Upper lobe of left lung (tissue), 6 donors: ENCODE measurements at places on chromosomes 3 and 15.

DNA sequence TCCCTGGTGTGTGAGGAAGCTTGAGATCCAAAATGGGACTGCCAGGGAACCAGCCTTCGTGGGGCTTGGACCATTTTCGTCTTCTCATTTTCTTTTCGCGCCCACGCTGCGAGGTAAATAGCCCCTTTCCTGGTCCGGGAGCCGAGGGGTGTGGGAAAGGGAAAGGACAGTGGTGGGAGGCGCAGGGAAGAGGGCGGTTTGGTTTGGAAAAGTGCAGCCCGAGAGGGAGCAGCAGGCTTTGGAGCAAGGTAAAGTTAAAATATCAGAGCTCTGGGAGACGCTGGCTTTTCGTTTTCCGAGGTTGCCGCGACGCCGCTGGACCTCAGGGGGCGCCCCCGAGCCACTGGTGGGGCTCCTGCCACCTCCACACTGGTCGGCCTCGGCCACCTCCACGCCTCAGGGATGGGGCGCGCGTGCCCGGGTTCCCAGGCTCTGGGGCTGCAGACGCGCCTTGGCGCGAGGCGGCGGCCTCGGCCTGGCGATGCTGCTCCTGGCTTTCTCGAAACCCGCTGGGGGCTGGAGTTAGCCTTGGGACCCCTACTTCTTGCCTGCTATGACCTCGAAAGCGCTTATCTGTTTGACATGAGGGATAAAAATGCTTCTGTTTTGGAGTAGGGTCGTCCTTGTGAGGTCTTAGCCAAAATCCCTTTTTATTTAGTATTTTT, 3.2 kb downstream of the PTPRG start:
- DNase-seq = peak; percentile 95

DNA sequence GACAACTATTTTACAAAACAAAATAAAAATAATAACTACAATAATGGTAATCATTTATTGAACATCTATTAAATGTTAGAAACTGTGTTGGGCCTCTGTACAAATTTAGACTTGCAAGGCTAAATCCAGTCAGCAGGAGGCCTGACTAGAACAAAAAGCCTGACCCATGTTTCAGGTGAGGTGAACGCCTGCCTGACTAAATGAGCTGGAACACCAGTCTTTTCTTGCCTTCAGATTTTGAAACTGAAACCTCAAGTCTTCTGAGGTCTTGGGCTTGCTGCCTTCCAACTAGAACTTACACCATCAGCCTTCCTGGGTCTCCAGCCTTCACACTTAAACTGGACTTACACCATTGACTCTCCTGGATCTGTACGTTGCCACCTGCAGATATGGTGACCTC, 706.9 kb downstream of the TBL1XR1 start:
- DNase-seq = no peak

- DNase-seq = peak; percentile 99
Measured at GRCh38 chr15:101251830-101252820, at the start of gene CHSY1. Gene CHSY1, minus strand, starts transcription at chr15:101252048. Its CDS starts 592 bp downstream, at chr15:101251456.

DNA sequence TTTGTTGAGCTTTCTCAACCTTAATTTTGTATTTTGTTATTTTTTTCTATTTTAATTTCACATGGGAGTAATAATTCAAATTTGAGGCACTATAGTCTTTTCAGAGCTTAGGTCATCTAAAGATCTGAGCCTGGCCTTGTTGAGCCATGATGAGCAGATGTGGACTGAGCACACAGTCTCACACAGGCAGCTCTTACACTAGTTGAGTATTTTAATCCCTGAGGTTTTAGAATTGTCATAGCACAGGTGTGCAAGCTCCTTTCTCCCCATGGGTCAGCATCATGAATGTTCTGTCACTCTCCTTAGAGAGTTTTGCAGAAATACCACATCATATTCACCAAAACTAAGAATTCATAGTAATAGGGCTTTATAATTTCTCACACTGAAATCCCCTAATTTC, 4.9 kb downstream of the ZBTB38 start:
- DNase-seq = no peak

- no peak for DNase-seq
Measured at GRCh38 chr3:50502584-50503423, 630 bp downstream of the CACNA2D2 start.

DNA sequence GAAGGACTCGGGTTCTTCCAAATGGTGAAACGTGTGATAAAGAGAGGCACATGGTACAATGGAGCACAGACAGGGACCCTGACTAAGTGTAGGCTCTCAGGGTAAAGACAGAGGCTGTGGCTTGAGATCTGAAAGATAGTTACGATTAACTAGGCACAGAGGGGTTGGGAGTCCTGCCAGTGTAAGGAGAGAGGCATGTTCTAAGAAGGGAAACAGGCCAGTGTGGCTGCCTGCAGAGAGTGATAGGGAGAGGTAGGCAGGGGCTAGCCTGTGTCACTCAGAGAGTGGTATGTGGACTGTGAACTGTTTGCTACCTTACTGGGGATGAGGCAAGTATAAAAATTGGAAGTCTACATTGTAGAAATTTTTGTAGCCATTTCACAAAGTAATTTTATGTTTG, 109.5 kb downstream of the PEX5L start:
- no peak for DNase-seq

- DNase-seq = no peak
Measured at GRCh38 chr3:109825971-109826810, 488.8 kb upstream of the DPPA4 start.

DNA sequence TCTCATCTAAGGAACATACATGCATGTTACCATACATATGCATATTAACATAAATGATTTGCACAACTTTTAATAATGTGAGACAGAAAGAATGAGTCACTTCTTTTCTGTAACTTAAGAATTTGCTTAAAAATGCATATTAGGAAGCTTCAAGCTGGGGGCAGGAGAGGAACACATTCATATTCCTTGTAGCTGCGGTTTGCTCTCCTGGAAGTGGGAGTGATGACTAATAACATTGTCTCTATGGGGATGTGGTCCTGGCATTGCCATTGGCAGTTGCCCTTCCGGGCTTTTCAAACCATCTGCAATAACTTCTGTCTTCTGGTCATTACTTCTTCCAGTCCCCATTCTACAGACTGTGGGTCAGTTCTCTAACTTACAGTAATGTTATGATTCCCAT, 15.6 kb downstream of the CHST2 start:
- no peak for DNase-seq

DNA sequence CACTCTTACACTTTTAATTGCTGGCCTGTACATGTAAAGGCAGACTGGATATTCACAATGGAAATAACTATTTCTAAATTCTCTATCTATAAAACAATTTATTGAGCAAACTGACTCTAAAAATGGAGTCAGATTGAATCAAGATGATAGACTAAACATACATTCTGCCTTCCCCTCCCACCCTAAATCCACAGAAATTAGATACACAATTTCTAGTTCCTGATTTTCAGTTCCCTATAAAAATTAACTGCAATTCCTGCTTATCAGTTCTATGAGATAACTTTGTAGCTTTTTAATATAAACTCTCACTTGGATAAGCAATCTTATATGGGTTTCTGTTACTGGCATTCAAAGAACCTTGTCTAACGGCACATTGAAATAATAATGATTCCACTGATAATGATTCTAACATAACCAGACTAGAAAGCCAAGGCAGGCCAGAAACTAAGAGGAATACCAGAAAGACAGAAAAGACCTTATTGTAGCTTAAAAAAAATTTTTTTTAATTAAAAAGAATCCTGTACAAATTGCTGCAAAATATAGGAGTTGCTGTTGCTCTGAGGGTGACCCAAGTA, 33.1 kb downstream of the TBC1D5 start:
- DNase-seq = no peak

DNA sequence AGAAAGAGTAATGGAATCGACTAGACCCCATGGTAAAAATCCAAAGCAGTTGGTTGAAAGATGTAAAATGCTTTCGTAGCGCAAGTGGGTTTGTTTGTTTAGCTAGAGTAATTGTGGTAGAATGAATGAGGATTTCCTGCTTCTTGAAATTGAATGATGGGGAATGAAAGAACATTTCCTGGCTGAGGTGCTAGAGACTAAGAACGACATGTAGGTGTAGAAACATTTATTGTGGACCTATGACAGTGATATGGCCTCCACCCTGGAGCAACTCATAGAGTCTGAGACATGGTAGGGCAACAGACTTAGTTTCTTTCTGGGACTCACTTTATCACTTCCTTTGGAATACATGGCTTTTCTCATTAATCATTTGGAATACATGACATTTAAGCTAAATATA, 467.6 kb upstream of the CFAP20DC start:
- DNase-seq = no peak

DNA sequence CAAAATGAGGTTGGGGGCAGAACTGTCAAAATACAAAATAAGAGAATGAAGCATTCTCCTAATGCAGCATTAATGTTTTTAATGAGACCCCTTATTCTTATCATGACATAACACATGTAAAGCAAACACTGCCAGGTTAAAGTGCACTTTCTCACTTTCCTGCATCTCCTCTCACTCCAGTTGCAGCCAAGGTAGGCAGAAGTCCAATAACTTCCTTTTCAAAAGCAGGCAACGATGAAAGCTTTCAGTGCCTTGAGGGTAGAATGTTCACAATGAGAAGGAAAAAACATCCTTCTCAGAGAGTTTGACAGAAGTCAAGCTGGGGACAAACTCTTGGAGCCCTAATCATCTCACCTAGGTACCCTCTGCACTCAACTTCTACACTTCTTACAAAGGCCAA, 59.5 kb downstream of the FAIM start:
- DNase-seq = no peak

DNA sequence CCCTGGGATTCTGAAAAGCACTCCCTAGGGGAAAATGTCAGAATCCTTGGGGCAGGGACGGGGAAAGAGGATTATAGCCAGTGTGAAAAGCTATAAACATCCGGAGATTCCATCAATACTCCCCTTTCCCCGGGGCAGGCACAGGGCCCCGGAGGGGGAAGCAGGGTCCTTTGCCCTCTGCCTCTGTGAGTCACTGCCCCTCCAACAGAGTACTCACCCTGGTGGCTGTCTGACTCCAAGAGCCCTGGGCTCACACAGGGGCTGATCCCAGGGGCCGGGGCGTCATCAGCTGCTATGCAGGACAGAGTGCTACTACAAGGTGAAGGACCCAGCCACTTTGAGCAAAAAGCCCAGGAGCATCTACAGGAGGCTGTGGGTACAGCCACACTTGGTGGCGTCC, 133.0 kb upstream of the PRR20G start:
- no peak for DNase-seq

- DNase-seq = no peak
Measured at GRCh38 chr3:119809249-119810017, 27.5 kb downstream of the NR1I2 start.

DNA sequence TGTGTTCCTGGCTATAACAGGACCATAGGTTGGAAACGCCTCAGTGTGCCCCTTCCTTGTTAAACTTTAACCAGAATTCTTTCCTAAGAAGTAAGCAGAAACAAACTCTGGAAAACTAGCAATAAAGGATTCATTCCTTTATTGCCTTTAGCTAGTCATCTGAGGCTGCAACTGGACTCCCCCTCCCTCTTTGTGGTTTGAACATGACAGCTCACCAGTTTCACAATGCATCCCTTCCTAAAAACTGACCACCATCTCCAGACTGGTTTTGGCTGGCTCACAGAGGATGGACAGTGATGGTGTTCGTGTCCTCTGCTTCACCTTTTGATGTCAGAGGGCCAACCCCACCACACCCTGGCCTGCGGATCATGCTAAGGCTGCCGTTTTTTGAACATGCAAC, 27.9 kb upstream of the TGFBR2 start:
- DNase-seq = peak; percentile 56

- peak; percentile 56 for DNase-seq
Measured at GRCh38 chr3:170717410-170718402, 131.8 kb upstream of the SLC7A14 start.

GRCh38 chr3:177715980-177716379, 518.7 kb upstream of the TBL1XR1 start:
- no peak for DNase-seq

- DNase-seq = no peak
Measured at GRCh38 chr15:38826880-38827279, 262.3 kb upstream of the RASGRP1 start.

- DNase-seq = peak; percentile 50
Measured at GRCh38 chr15:70189826-70190695, 92.3 kb upstream of the TLE3 start.

GRCh38 chr15:80550908-80551260, 144.2 kb upstream of the ABHD17C start:
- no peak for DNase-seq

DNA sequence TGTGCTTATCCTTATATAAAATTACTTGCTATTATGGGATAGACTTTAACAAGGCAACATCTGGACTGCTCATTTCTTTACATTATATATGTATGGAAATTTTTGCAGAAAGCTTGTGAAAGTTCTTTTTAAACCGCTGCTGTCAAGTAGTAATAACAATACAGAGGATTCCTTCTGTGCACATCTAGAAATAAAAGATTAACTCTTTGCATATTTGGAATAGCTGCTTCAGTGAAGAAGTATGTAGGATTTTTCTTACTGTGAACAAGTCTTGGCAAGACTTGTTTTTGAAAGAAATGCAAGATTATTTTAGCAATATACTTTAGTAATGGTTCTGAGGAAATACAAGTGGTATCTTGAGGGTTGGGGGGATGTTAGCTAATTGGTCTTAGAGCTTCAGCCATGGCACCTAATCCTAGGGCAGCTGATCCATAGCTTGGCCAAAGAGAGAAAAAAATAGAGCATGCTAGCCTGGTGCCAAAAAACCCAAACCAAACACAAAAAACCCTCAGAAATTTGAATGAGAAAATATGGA, 4.3 kb downstream of the PRKCI start:
- DNase-seq = no peak

GRCh38 chr15:41661518-41662225, 1.5 kb downstream of the MGA start:
- peak; percentile 81 for DNase-seq

DNA sequence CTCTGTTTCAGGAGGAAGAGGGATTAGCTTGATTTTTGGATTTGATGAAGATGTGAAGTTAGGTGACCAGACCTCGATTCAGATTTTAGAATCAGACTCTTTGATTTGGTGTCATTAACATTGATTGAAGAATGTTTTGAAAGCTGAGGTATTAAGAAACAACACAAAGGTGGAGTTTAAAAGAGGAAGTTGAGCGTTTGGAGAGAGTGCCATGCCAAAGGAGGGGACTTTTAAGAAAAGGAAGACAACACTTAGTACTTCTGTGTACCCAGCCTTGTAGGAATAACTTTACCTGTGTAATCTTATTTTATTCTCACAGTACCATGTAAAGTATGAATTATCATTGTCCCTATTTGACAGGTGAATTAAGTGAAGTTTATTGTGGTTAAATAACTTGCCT, 34.4 kb downstream of the PPARG start:
- DNase-seq = no peak

DNA sequence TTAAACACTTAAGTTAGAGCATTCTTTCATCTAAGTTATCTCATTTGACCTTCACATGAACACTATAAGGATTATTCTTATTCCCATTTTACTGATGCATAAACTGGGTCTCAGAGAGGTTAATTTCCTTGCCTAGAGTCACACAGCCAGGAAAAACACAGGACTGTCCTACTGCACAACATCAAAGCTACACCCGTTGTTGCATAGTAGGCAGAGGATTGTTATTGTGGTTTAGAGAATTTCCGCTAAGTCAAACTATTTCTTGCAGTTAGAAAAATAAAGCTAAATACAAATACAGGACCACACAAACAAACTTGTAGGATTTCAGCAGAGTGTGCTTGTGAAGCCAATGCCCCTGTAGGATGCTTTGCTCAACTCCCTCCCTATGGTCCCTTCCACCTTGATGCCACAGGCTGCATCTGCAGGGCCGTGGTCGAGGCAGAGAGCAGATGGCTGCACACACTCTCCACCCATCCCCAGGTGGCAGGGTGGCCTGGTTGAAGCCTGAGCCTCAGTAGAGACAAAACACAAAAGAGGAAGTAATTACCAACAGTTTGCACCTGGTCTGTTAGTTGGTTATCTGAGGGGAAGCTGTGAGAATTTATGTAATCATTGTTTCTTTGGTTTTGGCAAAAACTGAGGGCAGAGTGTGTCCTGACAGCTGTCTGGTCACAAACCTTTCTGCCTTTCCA, 41.1 kb upstream of the SKOR1 start:
- no peak for DNase-seq
